Mesenteric fat pad (tissue), 1 donor: ENCODE measurements at places on chromosomes 4 and X. TPM values are rescaled to one million over a fixed set of nuclear protein-coding genes. Genes with fewer than 3 reads are reported as not detected.

The COPS4 gene
- 31.3 TPM for total RNA-seq

DNA sequence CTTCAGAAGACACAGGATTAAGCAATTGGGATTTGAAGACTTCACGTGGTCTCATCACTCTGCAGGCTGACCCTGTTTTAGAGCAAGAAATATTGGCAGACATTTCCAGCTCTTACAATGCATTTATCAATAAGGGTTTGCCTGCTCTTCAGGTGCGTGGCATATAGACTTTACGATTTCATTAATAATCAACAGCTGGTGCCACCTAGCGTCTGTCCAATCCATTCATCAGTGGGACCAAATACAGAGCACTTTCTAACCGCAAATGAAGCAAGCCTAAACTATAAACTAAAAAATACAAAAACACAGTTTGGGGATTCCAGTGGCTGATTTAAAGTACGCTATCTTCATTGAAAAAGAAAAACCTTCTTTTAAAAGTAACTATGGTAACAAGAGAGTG, 125.4 kb upstream of the DMD start:
- no peak for DNase-seq

The ADH6 gene
- not detected for total RNA-seq

DNA sequence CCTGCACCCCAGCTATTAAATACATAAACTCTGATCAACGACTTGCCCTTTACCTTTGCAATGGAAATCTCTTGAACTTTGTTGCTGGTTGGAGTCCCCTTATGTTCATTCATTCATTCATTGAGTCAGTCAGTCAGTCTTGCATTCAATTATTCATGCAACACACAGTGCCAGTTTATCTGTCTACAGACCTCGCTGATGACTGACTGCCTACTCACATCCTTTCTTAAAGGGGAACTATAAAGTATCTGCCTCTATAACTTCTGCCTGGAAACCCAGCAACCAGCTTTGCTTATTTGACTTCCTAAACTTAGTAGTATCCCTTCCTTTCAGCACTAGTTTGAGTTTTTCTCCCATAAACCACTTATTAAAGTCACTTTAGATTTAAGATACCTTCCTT, 620.8 kb upstream of the ADGRL3 start:
- no peak for DNase-seq

- DNase-seq, result no peak
These were observed 82.5 kb downstream of the ARHGEF9 start for GRCh38 chrX:63702556-63702955.

The HTR2C gene
- total RNA-seq, result not detected
